ENCODE measurements at places on chromosomes 1 and 21.
A peak's percentile ranks its signal among the peaks of the same experiment; 100 is the strongest.

DNA sequence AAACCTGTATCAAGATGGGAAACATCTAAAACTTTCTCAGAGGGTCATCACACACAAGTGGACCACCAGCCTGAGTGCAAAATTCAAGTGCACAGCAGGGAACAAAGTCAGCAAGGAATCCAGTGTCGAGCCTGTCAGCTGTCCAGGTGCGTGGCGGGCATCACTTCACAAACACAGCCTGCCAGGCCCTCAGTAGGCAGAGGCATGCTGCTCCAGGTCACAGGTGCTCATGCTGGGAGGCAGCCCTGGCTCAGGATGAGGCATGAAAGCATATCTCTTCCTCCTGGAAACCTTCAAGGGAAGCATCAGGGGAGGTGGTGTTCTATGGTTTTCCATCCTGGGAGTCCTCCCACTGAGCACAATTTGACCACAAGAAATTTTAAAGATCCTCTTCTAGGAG is 6.3 kb downstream of the CD2 start:
- DNase-seq: no peak

DNA sequence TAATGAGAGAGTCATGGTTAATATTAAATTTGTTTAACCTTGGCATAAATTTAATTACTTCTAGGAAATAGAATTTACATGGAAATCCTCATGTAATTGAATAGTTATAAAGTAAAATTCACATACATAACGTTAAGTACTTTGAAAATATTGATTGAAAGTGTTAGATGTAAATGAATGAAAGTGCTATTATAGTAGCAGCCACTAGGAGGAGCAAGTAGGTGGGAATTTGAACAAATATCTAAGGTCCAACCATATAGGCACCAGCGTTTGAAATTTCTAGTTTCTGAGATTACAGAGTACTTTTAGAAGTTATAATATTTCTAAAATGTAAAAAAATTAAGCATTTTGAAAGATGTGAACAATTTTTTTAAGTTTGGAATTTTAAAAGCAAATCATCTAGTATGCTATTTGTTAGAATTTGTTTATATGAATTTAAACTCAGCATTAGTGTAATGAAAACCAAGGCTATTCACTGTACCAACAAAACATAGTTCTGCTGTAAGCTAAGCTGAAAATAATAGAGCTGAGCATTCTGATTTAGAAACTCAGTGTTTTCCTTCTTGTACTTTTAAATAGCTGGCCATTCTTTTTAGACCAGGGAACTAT is 3.3 kb downstream of the B3GALT2 start:
- peak; percentile 59 for DNase-seq

DNA sequence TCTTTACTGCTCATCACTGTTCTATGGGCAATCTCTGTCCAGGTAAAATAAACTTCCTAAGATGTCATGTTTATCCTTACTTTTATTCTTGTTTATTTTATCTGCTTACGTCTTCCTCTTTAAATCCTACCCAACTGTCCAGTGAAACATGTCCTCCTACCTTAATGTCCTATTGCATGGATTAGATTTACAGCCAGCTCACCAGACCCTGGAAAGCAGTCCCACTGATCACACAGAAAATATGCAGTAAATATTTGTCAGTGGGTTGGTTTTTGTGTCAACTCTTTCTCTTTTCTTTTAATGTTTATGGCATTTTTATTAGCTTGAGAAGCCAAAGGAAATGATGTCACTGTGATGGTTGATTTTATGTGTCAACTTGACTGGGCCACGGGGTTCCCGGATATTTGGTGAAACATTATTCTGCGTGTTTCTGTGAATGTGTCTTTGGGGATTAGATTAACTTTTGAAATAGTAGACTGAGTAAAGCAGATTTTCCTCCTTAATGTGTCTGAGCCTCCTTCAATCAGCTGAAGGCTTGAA is 258.3 kb downstream of the SRGAP2C start:
- DNase-seq: no peak

DNA sequence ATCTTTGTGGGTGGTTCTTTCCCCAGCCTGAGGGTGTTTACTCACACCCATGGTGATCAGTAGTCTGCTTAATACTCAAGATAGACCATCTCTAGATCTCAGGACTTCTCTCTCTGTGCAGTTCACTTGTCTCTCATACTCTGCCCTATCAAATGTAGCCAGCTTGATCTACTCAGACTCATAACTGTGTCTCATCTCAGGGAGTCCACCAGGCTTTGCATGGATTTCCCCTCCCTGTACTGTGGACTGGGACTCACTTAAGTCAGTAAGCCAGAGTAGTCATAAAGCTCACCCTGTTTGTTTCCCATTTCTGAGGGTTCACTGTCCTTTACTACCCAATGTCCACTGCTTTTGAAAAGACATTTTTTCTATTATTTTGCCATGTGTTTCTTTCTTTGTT is 41.8 kb downstream of the LYPLAL1 start:
- DNase-seq: no peak

DNA sequence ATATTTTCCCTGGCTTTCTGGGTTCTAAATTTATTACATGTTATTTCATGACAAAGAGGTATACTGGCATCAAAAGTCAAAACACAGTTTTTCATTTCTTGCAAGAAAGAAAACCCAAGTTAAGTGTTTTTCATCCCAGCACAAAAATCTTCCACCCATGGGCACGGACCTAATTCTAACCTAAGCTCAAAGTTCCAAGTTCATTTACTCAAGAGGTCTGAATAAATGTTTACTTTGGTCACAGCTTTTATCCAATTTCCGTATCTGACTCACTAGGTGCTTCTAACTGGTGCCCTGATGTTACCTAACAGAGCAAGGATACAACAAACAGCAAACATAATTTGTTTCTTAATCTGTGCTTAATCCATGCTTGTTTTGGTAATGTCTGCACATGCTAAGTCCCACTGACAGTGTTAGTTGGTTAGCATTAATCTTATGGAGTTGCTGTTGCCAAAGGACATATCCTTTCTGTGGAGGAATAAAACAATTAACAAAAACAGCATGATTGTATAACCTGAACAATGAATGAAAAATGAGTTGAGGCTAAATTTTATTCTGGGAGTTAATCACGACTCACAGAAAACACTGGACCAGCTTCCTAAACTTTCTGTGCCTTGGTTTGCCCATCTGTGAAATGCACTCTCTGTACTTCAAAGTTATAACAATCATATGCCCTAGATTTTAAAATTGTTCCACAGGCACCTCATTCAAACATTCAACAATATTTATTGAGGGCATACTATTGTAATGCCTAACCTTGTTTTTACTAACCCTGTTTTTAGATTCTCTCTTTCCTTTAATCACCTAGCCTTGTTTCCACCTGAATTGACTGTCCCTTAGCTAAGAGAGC is 4.2 kb upstream of the CHD1L start:
- no peak for DNase-seq

DNA sequence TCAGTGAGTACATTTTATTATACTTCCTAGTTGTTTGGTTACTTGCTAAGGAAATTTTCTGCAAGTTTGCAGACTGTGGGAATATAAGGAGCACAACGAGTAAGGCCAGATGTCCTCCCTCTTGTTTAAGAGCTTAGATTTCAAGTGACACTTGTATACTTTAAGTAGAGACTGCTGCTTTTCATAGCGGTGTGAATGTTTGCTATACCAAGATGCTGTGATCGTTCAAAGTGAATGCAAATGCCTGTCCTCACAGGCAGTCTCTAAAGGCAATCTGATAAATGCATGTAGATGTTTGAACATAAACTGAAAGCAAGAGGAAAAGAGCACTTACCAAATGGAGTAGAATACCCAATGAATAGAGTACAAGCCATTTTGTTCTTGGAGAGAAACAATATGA is 226.4 kb downstream of the NRIP1 start:
- DNase-seq: no peak

GRCh38 chr1:68673771-68674170 is 176.9 kb upstream of the DEPDC1 start:
- no peak for DNase-seq

DNA sequence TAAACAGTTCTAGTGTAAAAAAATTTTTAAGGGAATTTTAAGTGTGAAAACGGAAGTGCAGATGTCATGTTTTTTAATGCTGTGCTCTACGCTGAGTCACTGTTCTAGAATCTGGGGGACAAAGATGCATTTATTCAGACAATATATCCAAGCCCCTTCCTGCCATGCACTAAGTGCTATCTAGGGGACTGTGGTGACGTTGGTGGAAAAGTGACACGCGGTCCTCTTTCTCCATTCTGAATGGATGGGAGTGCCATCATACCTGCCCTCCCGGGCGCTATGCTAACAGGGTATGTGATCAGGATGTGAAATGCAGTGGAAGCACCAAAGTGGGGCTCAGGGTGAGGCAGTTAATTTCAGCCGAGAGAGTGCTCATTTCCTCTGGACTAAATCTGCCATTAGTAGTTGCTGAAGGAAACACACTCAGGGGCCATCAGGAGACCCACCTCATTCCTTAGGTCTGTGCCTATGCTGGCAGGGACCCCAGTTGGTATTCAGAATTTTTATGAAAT is 6.6 kb downstream of the C1orf226 start:
- DNase-seq: no peak

GRCh38 chr1:183896466-183897048 is 91.6 kb downstream of the RGL1 start:
- DNase-seq: peak; percentile 49

All from activated CD4-positive, alpha-beta T cell treated with anti-CD3 and anti-CD28 coated beads, Interleukin-2, Interleukin-4, amounts not matched to agents 100 ng/mL and 50 ng/mL, durations not matched to agents 16 hours and 8 hours (primary cell).